ENCODE measurements at places on chromosomes 16 and 17. TPM values are rescaled to one million over a fixed set of nuclear protein-coding genes. Genes with fewer than 3 reads are reported as not detected.
A peak's percentile ranks its signal among the peaks of the same experiment; 100 is the strongest.

TAC4 gene
- total RNA-seq: not detected

OR1A1 gene
- total RNA-seq: not detected

DNA sequence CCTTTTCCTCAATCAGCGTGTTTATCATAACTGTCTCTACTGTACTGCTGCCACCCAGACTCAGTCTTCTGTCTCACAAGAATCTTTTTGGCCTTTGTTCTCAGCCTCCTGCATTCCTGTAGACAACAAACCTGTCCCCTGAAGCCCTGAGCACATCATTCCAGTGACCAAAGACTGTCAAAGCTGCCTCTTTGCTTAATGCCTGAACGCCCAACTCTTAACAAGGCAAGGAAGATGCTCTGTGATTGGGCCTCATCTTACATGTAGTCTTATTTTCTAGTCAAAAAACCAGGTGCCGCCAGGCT lies 29.3 kb upstream of the AQP8 start:
- H3K4me1 ChIP-seq: no peaks in the 10 kb centered on the region
- H3K27me3 ChIP-seq: no peaks in the 10 kb centered on the region
- no peaks in the 10 kb centered on the region for H3K36me3 ChIP-seq
- no peak for DNase-seq
- H3K27ac ChIP-seq: no peak overlapping the region

- no peaks in the 10 kb centered on the region for H3K36me3 ChIP-seq
- no peaks in the 10 kb centered on the region for H3K27me3 ChIP-seq
- H3K4me3 ChIP-seq: no peak overlapping the region
- peaks cover 19% of the 10 kb centered on the region for H3K4me1 ChIP-seq
Measured at GRCh38 chr16:81729451-81729850, 49.6 kb upstream of the PLCG2 start.

DNA sequence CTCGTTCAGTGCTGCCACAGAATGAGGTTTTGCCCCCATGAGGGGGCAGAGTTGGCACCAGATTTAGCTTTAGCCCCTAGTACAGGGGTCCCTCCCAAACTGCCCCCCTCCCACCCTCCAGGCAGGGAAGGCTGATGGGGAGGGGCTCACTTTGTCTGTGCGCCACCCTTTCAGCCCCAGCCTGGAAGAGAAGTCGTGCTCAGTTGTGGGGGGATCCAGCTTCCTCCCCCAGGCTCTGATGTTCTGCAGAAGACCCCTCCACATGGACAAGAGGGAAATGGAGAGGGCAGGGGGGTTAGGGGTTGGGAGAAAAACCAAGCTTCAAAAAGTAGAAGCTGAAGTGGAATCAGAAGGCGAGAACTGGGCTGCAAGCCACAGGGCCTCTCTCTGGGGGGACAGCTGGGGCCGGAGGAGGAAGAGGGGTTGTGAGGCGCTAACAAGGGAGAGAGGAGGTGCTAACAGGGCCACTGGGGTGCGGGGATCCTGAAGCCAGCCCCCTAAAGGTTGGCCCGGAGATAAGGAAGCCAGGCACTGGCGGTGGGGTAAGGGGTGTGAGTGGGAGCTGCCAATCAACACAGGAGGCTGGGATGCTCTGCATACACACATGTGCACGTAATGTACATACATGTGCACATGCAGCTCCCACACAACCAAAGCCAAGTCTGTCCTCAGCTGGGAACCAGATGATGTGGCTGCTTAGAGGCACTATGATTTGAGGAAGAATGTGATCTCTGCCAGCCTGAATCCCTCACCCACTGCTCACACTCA lies 7.0 kb upstream of the TMEM92 start:
- no peaks in the 10 kb centered on the region for H3K27me3 ChIP-seq
- DNase-seq: peak; percentile 88
- no peaks in the 10 kb centered on the region for H3K36me3 ChIP-seq
- H3K27ac ChIP-seq: peak overlapping the region; percentile 52
- H3K4me1 ChIP-seq: peaks cover 48% of the 10 kb centered on the region

GRCh38 chr17:58436805-58437239 lies 19.5 kb upstream of the RNF43 start:
- no peaks in the 10 kb centered on the region for H3K27me3 ChIP-seq
- no peaks in the 10 kb centered on the region for H3K4me1 ChIP-seq
- no peaks in the 10 kb centered on the region for H3K36me3 ChIP-seq
- DNase-seq: no peak
- no peak overlapping the region for H3K27ac ChIP-seq

ARL5C gene
- total RNA-seq: not detected

GRCh38 chr17:66430846-66431795 lies 128.7 kb downstream of the PRKCA start:
- H3K4me3 ChIP-seq: no peak overlapping the region
- H3K4me1 ChIP-seq: peaks cover 12% of the 10 kb centered on the region
- no peak for DNase-seq
- H3K36me3 ChIP-seq: no peaks in the 10 kb centered on the region
